Kidney epithelial cell (primary cell): ENCODE measurements at places on chromosomes 3 and 15.

- DNase-seq: no peak
These were observed 68.7 kb downstream of the SLTM start for GRCh38 chr15:58864602-58865424.

DNA sequence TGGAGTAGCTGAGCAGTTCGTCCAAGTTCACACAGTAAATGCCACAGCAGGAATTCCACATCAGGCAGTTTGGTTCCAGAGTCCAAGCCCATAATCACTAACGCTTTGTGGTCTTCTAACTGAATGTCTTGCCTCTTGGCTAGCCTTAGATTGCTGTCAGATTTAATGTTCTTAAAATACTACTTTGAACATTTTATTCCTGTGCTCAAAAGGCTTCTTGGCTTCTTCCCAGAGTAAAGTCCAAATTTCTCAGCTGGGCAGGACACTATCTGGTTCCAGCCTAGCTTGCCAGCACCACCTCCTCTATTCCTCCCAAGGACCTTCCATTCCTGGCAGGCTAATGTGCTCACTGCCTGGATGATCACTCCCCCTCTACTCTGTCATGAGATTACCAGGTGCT lies 256.9 kb downstream of the SQOR start:
- DNase-seq: no peak

DNA sequence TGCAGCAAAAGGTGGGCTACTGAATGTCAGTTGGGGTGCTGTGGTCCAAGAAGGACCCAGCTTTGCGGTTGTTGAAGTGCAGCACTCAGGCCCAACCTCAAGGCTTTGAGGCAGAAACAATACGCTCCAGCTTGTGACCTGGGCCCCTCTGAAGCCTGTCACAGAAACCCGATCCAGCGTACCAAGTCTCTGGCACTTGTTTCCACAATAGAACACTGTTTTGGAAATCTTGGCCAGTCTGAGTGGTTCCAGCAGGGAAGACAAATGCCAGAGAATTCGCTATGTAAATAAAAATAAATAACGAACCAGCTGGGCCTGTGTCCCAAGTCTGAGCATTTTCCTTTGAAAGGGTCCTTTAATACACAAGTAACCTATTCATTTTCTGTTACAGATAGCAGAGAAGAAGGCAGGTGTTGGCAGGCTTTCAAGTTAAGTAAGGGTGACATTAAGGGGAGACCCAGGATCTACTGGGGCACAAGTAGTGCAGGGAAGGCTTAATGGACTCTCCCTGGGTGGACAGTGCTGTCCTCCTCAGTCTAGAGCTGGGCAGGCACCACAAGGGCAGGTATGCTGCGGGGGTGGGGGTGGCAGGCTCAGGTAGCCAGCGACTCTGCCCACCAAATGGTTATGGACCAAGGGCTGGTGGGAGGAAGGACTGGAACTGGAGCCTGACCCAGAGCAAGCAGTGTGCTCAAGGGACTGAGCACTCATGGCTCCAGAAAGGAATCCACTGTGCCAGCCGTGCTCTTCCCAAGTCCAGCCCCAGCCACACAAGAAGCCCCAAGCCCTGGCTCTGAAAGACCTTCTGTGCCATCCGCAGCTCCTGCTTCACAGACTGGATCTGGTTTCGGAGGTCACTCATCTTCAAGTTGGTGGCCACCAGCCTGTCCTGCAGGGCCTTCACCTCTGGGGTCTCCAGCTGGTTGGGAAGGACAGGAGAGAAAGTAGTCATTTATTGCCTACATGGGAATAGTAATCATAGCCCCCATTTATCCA lies 26.3 kb downstream of the CCDC13 start:
- no peak for DNase-seq

DNA sequence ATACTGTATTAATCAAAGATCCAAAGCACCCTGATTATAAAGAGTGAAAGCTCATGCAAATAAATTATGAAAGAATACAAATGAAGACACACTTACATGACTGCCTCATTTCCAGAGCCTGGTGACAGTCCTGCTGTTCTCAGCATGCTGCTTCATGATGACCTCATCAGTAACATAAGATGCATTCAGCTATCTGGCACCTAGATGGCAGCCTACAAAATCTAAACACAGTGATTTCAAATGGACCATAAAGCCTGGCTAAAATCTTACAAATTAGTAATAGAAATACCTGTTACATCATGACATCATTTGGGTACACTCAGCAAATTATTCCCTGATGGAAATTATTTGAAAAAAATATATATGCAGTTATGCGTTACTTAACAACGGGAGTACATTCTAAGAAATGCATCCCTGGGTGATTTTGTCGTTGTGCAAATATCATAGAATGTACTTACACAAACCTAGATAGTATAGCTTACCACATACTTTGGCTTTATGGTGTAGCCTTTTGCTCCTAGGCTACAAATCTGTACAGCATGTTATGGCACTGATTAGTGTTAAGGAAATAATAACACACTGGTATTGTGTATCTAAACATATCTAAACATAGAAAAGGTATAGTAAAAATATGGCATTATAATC lies 207.2 kb downstream of the EPHA3 start:
- peak; percentile 38 for DNase-seq

DNA sequence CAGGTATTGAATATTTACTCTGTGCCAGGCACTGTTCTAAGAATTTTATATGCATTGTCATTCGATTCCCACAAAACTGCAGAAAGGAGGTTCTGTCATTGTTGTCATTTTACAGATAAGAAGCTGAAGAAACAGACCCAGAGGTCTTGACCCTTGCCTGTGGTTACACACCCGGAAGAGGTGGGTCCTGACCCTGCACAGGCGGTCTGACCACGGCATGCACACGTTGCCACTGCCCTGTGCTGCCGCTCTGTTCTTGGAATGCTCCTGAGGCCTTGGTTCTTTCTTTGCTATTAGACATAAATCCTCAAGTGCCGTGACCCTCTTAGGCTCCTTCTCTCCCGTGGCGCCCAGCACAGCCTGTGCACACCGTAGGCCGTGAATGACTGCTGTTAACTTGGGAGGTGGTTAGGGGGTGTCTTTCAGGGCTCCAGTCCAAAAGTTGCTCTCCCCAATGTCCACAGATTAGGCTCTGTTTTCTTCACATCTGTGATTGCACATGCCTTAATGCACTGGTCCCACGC lies 74.1 kb upstream of the PLXNA1 start:
- no peak for DNase-seq

DNA sequence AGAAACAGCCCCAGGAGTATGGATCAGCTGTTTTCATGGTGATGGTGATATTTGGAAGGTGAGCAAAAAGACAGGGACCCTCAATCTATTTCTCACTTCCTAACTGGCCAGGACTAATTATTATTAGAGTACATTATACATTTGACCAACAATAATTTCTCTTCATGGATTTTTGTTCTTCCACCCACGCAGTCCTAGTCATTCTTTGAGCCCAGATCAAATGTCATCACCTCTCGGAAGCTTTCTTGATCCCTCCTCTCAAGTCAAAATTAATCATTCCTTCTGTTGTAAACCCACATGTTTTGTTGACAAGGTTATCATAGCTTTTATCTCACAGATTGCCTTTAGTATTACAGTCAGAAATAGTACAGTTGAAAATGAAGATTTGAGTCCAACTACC lies 29.2 kb upstream of the PRICKLE2 start:
- no peak for DNase-seq

- DNase-seq: no peak
These were observed at the start of gene PCBP4 for GRCh38 chr3:51967384-51968169. Gene PCBP4, minus strand, starts transcription at chr3:51967454. Its CDS starts 6,214 bp downstream, at chr3:51961240.

- DNase-seq: no peak
These were observed 73.4 kb downstream of the CRYBG3 start for GRCh38 chr3:97895216-97895615.

- no peak for DNase-seq
These were observed 32.3 kb upstream of the TAFA4 start for GRCh38 chr3:68964694-68965093.

- DNase-seq: no peak
These were observed 59.4 kb upstream of the VGLL4 start for GRCh38 chr3:11703146-11703545.
